ENCODE measurements at places on chromosomes 2 and 18.
A peak's percentile ranks its signal among the peaks of the same experiment; 100 is the strongest.

DNA sequence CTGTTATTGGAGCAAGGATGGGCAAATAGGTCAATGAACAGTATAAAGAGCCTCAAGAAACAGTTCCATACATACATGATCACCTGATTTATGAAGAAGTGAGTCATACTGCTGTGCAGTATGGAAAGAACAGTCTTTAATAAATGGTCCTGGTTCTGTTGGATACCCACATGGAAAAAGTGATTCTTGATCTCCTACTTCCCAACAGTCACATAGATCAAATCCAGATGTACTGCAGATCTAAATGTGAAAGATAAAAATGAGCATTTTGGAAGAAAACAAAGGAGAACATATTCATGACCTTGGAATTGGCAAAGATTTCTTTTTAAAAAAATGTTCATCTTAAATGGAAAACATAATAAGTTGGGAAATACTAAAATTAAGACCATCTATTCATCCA, 75.8 kb downstream of the CCDC148 start:
- no peak for DNase-seq

- no peak for DNase-seq
Measured at GRCh38 chr2:127104166-127104660, 2.7 kb downstream of the BIN1 start.

DNA sequence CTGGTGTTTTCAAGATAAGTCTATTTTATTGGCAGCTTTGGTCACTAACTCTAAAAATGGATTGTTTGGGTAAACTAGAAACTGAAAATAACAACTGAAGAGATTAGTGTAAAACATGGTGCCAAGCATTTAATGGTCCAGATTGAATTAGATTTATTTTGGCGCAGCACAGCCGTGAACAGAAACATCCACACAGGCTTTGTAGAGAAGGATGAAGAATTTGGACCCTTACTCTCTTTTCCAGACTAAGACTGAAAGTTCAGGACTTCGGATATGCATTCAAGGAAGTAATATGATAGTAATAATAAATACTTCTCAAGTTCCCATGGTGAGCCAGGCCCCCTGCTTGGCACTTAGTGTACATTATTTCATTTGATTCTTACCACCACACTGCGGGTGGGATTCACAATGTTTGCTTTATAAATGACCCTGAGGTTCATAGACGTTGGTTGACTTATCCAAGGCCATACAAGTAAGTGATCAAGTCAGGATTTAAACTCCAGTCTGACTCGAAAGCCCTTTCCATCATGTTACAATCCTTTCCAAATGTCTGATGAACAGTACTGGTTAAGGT, 54.2 kb upstream of the ITGB6 start:
- no peak for DNase-seq

GRCh38 chr2:50785816-50786215, 246.1 kb downstream of the NRXN1 start:
- no peak for DNase-seq

DNA sequence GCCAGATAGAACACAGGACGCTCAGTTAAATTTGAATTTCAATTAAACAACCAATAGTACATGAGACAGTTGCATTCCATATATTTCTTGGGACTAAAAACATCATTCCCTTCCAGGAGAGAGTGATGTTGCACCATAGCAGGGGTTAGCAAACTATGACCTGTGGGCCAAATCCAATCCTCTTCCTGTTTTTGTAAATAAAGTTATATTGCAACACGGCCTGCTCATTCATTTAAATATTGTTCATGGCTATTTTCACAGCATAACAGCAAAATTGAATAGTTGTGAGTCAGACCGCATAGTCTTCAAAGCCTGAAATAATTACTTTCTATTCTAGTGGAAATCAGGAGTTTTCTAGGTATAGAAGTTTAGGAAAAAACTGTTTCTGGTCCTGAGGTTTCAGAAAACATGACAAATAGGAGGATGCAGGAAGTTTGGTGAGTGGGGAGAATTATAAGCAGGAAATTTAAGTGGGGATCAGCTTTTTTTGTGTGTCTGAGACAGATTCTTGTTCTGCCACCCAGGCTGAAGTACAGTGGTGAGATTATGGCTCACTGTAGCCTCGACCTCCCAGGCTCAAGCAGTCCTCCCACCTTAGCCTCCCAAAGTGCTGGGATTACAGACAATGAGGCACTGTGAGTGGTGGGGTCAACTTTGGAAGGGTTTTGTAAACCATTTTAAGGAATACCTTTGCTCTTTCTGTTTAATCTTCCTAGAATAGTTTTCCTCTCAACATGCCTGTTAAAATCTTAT, 131.5 kb downstream of the SOCS6 start:
- peak; percentile 78 for DNase-seq

DNA sequence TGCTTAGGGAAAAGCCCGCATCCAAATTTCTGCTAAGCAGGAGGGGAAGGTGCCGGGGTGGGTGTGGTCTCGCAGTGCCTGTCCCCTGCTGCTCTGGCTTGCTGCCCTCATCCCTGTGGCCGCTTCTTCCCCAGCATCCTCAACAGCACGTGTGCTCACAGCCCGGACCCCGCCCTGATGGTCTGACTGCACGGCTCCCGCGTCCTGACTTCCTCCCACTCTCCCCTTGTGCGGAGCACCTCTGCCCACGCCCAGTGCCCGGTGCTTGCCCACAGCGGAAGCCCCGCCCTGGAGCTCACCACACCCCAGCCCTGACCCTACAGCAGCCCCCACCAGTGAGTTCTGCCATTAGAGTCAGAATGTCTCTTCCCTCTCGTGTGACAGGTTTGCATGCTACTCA, 277.9 kb downstream of the NDUFA10 start:
- no peak for DNase-seq

DNA sequence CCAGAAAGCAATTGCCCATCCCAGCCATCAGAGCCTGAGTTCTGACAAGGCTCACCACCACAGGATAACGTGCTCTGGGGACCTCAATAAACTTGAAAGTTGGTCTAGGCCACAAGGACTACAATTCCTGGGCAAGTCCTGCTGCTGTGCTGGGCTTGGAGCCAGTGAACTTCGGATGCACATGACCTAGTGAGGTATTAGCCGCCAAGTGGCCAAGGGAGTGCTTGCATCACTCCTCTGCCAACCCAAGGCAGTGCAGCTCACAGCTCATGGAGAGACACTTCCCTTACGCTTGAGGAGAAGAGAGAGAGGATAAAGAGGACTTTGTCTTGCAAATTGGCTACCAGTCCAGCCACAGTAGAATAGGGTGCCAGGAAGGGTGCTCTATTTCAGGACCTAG, 219.6 kb downstream of the MBD2 start:
- DNase-seq = peak; percentile 53

GRCh38 chr2:133461484-133461883, 106.8 kb downstream of the NCKAP5 start:
- peak; percentile 61 for DNase-seq

DNA sequence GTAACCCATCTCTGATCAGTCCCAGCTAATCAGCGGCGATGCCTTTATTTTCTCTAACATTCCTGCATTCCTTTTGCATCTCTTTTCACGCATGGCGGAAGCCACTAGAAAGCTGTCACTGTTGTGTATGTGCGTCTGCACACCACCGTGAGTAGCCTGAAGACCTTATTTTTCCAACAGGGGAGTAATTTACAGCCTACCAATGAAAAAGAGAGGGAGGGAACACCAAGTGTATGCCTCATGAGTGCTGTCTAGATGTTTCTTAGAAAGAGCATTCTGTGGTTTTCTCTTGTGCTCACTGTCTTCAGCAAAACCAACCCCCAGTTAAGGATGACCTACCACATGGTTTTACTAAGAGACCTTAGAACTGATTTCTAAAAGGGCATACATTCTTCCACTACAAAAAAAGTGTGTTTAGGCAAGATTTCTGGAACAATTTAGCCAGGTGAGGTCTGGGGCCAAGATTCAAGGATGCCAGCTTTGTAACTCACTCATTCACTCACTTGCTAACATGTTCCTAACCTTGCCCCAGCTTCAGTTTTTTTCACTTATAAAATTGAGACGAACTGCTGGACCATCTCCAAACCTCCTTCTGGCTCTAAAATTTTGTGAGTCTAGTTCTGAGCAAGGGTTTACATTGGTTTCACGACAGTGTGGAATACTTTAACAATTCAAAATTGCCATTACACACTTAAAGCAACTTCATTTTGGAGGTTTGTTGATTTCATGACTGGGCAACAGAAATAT, 51.4 kb downstream of the BCL2 start:
- peak; percentile 81 for DNase-seq

DNA sequence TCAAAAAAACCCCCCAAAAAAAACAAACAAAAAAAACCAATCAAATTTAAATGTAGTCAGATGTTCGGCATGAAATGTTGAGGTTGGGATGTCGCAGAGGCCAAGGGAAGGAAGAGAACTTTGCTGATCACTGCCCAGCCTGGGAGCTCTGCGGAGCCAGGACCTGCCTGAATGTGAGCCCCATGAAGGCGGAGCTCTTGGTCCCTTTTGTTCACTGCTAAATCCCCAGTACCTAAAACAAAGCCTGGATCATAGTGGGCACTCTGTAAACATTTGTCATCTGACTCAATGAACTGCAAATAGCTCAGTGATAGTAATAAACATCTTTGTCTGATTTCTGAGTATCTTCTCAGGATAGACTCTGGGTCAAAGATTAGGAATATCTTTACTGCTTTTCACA, 64.0 kb downstream of the NGEF start:
- DNase-seq = no peak

DNA sequence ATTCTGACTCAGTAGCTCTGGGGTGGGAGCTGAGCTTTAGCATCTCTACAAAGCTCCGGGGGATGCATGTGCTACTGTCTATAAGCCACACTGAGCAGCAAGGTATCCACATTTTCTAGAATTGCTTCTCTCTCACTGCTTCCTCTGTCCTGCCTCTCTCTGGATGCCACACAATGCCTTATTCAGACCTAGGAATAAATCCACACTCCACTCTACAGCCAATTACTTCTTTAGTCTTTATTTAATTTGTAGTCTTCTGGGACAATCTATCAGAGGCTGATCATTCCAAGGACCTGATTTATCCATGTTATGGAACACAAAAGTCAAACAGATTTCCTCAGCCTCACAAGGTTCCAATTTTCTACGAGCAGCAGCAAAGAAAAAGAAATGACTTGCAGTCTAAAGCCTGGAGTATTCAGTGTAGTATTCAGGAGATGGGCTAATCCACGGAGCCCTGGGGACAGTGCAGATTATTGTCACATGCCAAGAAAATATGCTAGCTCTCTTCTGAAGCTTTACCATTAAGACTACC, 4.4 kb downstream of the BCL2 start:
- DNase-seq = no peak

- no peak for DNase-seq
Measured at GRCh38 chr2:166335284-166335683, 40.5 kb downstream of the SCN9A start.

- DNase-seq = no peak
Measured at GRCh38 chr2:191043438-191043837, 29.5 kb upstream of the STAT1 start.

- peak; percentile 37 for DNase-seq
Measured at GRCh38 chr2:102355526-102356380, at the start of gene IL18R1. IL18R1 (plus strand) TSS chr2:102355796; CDS start chr2:102362661, 6,865 bp downstream.

DNA sequence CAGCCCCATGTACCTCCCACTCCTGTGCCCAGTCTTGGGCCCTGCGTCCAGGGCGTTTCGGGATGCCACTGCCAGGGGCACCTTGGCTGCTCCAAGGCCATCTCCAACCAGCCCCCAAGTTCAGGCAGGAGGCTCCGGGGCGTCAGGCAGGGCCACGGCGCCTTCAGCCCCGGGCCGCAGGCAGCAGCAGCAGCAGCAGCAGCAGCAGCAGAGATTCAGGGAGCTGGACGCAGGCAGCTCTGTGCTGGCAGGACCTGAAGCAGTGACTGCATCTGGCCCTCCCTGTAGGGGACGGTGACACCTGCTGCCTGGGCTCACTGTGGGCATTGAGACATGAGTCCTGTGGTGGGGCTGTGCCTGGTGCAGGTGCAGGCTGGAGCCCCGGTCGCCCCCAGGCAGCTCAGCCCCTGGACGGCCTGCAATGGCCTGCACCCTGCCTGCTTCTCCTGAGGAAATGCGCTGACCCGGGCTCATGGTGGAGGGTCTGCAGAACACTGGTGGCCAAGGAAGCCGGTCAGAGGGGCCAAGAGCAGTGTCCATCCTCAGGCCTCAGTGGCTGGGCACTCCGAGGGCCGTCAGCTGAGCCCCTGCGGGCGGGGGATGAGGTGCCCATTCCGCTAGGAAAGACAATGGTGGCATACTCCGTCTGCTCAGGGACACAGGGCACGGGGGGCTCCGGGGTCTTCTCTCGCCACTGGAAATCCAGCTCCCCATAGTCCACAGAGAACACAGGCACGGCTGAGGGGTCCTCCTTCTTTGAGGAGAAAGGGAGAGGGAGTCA, 8.0 kb downstream of the PDCD1 start:
- no peak for DNase-seq

DNA sequence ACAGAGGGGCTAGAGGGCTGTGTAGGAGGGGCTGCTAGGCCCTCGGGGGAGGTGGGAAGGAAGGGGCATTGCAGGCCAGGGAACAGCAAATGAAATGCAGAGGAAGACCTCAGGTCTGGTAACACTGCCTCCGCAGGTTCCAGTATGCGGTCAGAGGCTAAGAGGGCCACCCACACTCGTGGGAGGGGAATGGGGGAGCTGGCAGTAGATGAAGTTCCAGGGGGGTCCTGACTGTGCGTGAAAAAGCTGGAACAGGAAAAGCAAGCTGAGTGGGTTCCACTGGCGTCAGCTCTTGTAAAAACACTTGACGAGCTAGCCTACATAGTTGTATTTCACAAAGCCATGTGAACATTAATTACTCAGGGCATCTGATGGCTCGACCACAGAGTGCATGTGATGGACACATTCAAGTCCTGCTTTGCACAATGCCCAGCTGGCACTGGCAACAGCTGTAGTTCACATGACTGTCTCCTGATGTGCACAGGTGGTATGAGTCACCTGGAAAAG, 29.0 kb upstream of the PTPN4 start:
- peak; percentile 85 for DNase-seq

DNA sequence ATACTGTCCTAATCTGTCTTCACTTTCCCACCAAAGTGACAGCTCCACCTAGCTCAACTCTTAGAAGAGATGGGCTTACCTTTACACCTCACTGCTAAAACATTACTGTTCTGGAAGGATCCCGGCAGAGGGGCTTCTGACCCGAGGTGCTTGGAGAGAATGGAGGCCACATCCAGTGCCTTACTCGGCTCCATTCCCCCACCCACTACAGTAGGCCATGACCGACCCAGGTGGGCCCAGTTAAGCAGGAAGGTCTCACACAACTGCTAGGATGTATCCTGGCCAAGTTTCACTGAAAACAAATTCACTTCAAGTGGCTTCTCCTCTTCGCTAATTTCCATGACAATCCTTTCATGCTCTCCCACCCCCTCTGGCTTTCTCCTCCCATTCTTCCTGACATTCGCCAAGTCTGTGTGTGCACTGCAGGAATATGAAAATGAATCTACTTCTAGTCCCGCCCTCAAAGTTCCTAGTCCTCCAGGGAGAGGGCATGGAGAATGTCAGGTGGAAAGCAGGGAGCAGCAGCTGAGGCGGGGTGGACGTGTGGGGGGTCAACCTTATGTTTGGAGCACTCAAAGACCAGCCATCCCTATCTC, 11.8 kb downstream of the WIPF1 start:
- DNase-seq = no peak

GRCh38 chr2:238090887-238091286, 9.3 kb upstream of the ESPNL start:
- DNase-seq = no peak
